ENCODE measurements at places on chromosomes 3 and 15.

DNA sequence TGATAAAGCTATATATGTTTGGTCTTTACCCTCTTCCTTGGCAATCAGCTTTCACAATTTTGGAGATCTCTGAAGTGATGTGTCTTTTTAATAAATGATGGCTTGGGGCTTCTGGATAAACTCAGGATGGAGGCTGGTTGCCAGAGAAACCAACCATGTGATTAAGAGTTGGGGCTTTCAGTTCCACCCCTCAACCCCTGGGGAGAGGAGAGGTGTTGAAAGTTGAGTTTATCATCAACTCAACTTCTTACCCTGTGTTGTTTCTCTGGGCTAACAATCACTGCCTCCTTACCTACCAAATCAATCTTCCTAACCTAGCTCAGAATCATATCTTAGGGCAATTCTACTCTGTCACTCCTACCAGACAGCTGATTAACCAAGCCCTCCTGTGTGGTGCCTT is 735.8 kb downstream of the ZPLD1 start:
- no peak for DNase-seq

GRCh38 chr3:168952551-168952950 is 711.0 kb downstream of the MECOM start:
- peak; percentile 44 for DNase-seq

DNA sequence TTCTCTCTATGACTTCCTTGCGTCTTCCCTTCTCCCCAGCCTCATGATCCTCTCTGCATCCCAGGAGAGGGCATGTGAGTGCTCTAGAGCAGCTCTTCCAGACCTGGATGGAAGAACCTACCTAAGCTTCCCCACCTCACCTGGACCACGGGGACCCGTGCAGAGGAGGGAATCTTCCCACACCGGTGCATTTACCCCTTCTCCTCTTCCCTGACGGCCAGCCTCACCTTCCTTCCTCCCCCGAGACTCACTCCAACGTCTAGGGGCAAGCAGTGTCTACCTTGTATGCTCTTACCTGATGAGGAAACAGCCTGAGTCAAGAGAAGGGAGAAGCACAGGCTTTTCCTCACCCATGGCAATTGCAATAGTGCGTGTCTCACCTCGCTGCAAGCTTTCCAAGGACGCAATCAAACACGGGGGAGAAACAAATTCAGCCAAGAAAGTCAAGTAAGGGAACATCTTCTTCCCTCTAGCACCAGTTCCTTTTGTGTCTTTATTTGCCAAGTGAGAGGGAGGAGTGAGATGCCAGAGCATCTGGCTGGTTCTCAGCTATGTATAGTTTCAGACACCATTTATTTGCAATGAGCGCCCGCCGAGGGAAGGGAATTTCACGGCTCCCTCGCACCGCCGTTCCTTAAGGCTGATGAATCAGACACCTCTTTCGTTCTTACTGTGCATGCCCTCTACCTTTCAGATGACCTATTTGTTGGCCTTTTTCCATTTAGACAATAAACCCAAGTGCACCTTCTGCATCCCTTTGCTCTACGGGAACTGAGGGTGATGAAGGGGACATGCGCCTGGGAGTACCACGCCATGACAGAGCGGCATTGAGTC is 1.8 kb upstream of the CCR9 start:
- no peak for DNase-seq

- no peak for DNase-seq
Observed at GRCh38 chr3:117130222-117130621, 420.6 kb downstream of the TUSC7 start.

DNA sequence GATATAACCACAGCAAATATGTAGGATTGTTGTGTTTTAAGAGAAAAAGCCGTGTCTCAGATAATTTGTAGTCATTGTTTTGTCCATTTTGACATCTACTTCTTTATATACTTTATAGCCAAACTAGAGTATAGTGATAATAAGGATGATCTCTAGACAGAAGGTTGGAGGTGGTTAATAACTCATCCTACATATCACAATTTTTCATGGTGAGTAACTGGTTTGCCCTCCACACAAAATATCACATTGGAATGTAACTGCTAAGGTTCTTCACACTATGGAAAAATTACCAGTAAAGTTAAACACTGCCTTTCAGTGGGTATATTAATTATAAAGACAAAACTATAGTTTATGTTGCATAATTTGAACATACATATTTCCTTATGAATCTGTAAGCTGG is 380.7 kb downstream of the LPP start:
- DNase-seq, result no peak

GRCh38 chr15:25248583-25249235 is 190.1 kb downstream of the UBE3A start:
- DNase-seq, result no peak

- no peak for DNase-seq
Observed at GRCh38 chr3:191255156-191255555, 56.1 kb downstream of the OSTN start.

Data from right lung (tissue), 10 donors.